ENCODE measurements at places on chromosomes 13 and 19. TPM values are rescaled to one million over a fixed set of nuclear protein-coding genes. Genes with fewer than 3 reads are reported as not detected.

MCEMP1 gene
- not detected for polyA plus RNA-seq

SHISA7 gene
- 7.1 TPM for polyA plus RNA-seq

BEST2 gene
- not detected for polyA plus RNA-seq

PRR20B gene
- polyA plus RNA-seq = not detected

GJB6 gene
- polyA plus RNA-seq = not detected
